Umbilical cord (tissue), 2 donors: ENCODE measurements at places on chromosomes 3 and 15.

DNA sequence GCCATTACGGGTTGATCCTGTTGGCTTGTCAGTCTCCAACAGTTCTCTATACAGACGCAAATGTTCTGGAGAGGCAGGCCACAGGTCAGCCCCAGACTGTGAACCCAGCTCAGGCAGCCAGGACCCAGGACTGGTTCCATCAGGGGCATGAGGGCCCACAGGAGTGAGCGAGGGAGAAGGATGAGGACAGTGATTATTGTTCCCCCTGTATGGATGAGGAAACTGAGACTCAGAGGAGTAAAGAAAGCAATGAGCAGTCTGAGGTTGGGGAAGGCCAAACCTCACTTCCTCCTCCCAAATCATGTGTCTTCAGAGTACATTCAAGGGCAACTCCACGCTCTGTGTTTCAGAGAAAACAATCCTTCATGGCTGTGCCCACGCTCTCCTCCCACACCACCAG is 121.9 kb downstream of the RPLP1 start:
- DNase-seq = no peak

DNA sequence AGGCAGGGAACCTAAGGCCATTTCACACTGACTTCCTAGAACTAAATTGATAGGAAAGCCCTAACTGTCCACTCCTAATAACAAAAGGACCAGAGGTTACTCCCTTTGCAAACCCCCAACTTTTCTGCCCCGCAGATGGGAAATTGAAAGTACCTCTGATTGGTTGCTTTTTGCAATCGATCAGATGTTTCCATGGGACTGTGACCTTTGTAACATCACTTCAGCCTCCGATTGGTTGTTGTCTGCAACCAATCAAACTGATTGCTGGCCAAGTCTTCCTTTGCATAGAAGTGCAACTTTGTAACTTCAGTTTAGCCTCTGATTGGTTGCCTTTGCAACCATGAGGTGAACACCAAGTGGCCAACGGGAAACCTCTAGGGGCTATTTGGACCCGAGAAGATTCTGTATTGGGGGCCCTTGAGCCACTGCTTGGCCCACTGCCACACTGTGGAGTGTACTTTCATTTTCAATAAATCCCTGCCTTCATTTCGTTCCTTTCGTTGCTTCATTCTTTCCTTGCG is 11.3 kb upstream of the KNL1 start:
- DNase-seq = no peak

GRCh38 chr3:143298380-143298779 is 178.8 kb downstream of the CHST2 start:
- no peak for DNase-seq

GRCh38 chr15:101020945-101021344 is 101.8 kb downstream of the LRRK1 start:
- peak; percentile 23 for DNase-seq

DNA sequence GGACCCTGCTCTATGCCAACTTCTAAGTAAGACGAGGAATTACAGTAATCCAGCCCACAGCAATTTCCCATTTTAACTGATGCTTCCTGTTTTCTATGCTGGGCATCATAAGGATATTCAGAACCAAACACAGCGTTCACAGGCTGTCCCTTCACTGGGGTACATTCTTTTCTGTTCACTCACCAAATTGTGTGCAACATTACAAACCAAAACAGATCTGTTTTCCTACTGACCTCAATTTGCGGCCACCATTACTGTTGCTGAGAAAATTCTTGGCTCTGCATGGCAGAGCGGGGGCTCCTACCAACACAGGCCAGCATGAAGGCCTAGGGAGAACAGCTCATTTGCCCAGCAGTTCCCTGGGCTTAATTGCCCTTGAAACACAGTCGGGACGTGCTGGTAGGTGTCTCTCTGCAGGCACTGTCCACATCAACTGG is 76.5 kb downstream of the MYO1E start:
- peak; percentile 28 for DNase-seq

DNA sequence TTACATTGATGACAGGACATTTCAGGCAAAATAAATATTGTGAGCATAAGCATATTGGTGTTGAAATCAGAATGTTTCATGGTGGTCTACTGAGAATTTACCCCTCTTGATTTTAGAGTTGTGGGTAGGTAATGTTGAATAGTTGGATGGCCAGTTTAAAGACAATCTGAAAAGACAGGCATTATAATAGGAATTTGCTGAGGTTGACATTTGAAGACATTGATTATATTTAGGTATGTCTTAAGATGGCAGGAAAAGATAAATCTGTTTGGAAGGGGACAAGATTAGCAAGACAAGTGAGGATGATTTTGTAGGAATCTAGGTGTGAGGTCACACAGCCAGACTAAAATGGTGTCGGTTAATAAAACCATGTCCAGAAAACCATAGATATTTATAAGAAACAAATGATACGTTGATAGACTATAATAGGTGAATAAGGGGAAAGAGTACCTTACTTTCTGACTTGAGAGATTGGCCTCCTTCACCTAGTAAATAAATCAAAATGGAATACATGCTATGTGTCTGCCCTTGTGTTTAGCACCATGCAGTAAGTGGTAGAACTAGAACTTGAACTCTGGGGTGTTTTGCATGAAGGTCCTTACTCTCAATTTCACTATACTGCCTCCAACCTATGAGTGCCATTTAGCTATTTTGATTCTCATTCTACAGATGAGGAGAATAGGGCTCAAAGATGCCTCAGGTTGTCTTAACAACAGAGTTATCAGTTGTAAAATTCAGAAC is 57.9 kb downstream of the ALCAM start:
- no peak for DNase-seq

GRCh38 chr3:59425371-59425770 is 375.5 kb upstream of the CFAP20DC start:
- DNase-seq = peak; percentile 45

- DNase-seq = peak; percentile 74
Measured at GRCh38 chr3:149120051-149120972, 9.1 kb upstream of the HPS3 start.

DNA sequence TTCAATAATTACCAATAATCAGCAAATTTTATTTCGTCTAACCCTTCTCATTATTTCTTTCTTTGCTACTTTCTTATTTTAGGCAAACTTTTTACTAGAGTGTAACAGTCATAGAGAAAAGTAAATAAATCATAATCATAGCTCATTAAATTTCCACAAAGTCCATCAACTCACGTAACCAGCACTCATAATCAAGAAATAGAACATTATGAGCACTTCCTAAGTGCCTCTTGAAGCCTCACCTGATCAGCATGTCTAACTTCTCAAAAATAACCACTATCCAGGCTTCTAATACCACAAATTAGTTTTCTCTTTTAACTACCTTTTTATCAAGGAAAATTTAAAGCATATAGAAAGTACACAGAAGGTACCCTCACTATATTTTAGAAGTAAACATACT is 38.4 kb upstream of the SLC12A8 start:
- DNase-seq = no peak

GRCh38 chr3:23455775-23456174 is 252.6 kb downstream of the UBE2E2 start:
- DNase-seq = no peak

- DNase-seq = peak; percentile 65
Measured at GRCh38 chr3:195178124-195178910, 92.6 kb downstream of the XXYLT1 start.

DNA sequence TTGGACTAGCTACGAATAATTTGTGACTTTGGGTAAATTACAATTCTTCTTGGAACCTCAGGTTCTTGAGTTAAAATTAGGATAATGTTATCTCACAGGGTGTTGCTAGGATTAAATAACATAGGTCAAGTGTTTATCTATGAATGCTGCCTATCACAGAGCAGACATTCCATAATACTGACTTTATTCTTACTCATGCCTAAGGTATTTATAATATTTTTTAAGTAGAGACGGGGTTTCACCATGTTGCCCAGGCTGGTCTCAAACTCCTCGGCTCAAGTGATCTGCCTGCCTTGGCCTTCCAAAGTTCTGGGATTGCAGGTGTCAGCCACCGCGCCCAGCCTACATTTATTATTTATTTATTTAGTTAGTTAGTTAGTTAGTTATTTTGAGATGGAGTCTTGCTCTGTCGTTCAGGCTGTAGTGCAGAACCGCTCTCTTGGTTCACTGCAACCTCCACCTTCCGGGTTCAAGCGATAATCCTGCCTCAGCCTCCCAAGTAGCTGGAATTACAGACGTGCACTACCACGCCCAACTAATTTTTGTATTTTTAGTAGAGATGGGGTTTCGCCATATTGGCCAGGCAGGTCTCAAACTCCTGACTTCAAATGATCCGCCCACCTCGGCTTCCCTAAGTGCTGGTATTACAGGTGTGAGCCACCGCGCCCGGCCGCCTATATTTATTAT is 741 bp upstream of the ZNF106 start:
- no peak for DNase-seq

DNA sequence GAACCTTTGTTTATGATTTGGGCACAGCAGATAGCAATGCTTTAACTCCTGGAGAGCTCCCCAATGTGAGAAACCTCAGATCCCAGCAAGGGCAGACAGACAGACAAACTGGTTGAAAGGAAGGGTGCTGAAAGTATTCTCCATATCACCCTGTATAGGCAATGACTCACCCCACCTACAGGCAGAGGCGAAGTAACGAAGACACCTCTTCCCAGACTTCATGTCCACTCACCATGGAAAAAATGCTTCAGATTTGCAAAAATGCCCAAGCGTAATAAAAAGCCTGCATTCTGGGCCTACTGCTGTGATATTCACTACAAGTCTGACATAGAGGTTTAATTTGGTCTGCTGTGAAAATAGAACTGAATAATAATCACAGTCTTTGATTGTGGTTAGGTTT is 50.5 kb downstream of the THBS1 start:
- no peak for DNase-seq

GRCh38 chr15:94587113-94587512 is 355.8 kb downstream of the MCTP2 start:
- no peak for DNase-seq

- DNase-seq = no peak
Measured at GRCh38 chr3:177693616-177694264, 496.5 kb upstream of the TBL1XR1 start.

- DNase-seq = no peak
Measured at GRCh38 chr15:60006203-60006862, 2.2 kb downstream of the FOXB1 start.

DNA sequence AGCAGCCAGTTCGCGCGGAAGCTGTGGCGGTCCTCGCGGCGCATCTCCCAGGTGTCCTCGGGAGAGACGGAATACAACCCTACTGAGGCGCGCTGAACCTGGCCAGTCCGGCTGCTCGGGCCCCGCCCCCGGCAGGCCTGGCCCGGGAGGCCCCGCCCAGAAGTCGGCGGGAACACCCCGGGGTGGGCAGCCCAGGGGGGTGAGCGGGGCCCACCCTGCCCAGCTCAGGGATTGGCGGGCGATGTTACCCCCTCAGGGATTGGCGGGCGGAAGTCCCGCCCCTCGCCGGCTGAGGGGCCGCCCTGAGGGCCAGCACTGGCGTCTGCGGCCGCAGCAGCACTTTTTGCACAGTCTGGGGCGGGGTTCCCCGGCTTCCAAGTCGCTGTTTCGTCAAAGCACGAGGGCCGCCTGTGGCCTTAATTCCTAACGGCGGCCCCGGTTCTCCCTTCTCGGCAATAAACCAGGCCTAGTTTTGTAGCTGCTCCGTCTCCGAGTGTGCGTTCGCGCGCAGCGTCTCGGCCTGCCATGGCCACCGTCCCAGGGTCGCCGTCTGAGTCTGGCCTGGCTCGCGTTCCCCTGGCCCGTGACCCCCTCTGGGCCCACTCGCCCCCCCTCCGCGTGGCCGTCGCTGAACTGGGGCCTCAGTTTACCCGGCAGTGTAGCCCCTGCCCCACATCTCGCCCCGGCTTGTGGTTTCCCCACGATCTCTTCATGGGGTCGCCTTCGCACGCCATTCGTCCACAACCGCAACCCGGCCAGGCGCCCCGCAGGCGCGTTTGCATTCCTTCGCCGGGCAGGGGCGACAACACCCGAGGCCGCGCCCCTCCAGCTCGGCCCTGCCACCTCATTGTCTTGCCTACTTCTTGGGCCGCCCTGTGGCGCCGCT is 30.0 kb downstream of the NBEAL2 start:
- DNase-seq = peak; percentile 96

- no peak for DNase-seq
Measured at GRCh38 chr15:74497584-74497983, 36.6 kb upstream of the UBL7 start.

- no peak for DNase-seq
Measured at GRCh38 chr3:5277612-5278236, 90.2 kb downstream of the EDEM1 start.

DNA sequence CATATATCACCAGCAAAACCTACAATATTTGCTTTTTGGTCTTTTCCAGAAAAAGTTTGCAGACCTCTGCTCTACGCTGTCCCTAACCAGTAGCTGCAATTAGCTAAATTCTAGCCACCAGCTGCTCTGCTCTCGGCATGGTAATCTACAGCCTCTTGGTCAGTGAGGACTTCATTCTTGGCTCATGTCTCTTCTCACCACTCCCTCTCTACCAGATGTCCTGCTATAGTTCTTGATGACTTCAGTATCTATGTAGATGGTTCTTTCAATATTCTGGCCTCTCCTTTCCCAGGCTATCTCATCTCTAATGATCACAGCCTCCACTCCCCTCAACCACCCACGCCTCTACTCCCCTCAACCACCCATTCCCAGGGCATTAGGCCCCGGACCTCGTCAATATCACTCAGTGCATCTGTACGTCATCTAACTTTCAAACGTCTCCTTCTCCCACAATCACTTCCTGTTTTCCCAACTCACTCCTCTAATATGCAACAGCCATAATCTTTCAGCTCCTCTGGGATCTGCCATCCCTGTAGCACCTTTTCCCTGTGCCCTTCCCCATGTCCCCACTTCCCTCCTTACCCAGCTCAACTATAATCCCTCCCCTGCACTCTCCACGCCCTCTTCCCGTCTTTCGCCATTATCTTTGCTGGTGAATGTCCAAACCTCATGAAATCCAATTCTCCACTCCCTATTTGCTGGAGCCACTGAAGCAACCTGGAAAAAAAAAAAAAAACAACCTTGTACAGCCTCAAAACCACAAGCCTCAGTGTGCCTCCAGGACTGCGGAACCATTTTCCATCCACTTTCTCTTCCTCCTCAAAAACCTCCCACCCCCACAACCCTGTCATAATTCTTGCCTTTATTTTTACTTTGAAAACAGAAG is 429.4 kb upstream of the PROK2 start:
- DNase-seq = no peak

DNA sequence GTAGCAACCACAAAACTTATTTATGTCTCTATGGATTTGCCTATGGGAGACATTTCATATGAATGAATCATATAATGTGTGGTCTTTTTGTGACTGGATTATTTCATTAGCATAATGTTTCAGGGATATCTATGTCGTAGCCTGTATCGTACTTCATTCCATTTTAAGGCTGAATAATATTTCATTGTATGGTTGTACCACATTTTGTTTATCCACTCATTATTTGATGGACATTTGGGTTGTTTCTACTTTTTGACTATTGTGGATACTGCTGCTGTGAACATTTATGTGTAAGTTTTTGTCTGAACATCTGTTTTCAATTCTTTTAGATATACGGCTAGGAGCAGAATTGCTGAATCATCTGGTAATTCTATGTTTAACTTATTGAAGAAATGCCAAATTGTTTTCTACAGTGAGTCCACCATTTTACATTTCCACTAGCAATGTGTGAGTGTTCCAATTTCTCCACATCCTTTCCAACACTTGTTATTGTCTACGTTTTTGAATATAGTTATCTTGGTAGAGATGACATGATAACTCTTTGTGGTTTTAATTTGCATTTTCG is 134.4 kb upstream of the DAZL start:
- DNase-seq = no peak
